ENCODE measurements at places on chromosomes 7 and 10.
A peak's percentile ranks its signal among the peaks of the same experiment; 100 is the strongest.

DNA sequence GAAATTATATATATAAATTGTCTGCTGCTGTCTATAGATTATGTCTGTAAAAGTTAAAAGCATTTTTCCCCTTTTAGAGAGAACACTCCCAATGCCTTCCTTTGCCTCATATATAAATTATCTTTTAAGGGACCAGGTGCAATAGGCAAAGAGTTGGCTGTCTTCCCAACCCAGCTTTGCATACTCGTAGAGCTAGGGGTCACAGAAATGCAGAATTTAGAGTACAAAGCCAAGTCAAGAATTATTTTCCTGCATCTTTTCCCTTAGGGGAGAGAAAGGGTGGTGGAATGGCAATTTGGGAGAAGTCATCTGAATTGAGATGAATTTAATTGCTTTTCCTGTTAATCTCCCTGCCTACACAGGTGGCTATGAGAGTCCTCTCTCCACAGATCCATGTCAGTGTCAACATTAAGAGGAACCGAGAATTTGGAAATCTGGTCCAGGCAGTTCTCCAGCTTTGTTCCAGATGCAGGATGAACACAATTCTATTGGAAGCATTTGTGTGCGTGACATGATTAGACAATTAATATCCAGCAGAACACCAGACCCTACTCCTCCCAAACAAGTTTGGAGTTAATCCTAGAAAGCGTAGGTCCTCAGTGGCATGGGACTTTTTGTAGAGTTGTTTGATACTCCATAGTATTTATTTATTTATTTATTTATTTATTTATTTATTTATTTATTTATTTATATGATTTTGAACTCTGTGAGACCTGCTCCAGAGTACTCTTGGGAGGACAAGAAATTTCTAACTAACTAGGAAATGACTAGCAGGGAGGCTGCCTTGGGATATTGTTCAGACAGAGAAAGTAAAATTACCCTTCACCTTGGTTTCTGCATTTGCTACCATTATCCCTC lies 80.3 kb upstream of the SKAP2 start:
- no peak for DNase-seq

DNA sequence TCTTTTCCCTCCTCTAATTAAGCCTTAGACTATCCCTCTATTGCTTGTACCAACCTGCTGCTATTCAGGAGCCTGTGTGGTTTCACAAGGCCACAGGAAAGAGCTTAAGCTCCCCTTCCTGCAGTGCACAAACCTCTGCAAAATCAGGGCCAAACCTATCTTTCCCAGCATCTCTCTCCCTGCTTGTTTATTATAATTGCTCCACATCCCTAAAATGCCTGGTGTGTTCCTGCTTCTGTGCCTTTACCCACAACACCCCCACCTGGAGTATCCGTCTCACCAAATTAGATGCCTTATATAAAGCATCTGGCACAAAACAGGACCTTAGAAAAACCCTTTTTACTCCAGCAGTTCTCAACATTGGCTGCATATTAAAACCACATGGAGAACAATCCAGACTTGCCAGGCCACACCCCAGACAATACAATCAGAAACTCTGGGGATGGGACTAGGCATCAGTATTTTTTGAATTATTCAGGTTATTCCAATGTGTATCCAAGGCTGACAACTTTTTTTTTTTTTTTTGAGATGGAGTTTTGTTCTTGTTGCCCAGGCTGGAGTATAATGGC lies 16.7 kb downstream of the SEC31B start:
- DNase-seq: no peak

- no peak for DNase-seq
Measured at GRCh38 chr7:3949242-3949640, 648.2 kb downstream of the SDK1 start.

DNA sequence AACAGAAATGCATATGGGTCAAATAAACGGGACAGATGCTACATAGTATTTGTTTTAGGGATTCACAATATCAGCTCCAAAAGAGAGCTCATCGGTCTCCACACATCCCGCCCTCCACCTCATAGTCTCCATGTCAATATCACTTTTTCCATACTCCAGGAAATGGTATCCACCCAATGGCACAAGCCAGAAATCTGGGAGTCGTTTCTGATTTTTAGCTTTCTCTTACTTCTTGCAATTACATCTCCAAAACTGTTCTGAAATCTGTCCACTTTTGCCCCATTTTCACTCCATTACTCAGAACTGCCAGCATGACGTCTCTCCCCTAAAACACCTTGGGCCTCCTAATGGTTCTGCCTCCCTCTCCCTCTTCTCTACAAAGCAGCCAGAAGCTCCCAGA lies 47.4 kb upstream of the EZH2 start:
- no peak for DNase-seq

- peak; percentile 96 for DNase-seq
Measured at GRCh38 chr7:13990984-13991790, 1.7 kb upstream of the ETV1 start.

GRCh38 chr7:90736968-90737939 lies 141.1 kb downstream of the CDK14 start:
- DNase-seq: no peak

DNA sequence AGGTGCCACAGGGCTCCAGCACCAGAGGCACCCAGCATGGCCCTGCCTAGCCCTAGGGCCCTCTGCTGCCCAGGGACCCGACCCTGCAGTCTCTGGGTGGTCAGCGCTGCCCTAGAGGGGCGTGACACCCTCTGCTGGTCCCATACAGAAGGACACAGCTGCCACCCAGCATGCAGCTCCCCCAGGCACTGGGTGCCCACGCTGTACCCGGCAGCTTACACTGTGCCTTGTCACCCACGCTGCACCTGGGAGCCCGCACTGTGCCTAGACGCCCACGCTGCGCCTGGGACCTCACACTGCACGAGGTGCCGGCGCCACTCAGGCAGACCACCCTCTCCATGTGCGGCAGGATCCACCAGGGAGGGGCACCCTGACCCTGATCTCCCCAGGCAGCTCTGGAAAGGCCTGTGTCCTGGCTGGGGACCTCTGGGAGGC lies 55.2 kb downstream of the PWWP2B start:
- no peak for DNase-seq

- no peak for DNase-seq
Measured at GRCh38 chr10:86472061-86472460, 49.5 kb downstream of the WAPL start.

- no peak for DNase-seq
Measured at GRCh38 chr10:103808780-103809179, 46.6 kb downstream of the SH3PXD2A start.

Measured in left renal pelvis (tissue), 4 donors.